Left lobe of liver (tissue), 2 donors: ENCODE measurements at places on chromosomes 1 and 21.

DNA sequence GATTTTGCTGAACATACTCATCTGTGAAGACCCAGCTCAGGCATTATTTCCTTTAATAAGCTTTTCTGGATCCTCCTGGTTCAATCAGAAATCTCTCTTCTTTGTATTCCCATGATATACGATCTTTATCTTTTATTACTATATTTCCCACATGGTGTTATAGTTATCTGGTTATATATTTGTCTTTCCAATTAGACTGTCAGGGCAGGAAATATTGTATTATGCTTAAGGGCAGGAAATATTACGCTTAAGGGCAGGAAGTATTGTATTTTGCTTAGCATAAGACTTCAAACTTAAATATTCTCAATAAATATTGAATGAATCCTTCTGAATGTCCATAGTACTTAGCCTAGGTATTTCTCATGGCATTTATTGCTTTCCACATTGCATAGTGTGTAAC, 122.2 kb downstream of the COQ8A start:
- DNase-seq, result no peak

- DNase-seq, result no peak
Observed at GRCh38 chr1:237814319-237814924, 76.3 kb downstream of the ZP4 start.

DNA sequence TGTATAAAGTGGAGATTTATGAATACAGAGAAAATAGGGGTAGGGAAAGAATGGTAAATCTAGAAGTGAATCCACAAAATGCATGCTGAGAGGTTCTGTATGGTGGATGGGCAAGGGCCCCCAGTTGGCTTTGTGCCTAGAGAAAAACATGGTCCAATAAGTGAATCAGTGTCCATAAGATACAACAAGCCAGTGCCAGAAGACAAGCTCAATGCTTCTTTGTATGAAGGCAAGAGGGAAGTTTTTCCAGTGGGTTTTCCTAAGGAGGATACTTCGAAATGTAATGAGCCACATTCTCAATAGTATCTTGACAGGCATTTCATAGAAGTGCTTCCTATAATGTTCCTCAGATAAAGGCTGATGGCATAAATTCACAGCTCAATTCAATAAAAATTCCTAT, 169.4 kb upstream of the HMCN1 start:
- DNase-seq, result no peak

DNA sequence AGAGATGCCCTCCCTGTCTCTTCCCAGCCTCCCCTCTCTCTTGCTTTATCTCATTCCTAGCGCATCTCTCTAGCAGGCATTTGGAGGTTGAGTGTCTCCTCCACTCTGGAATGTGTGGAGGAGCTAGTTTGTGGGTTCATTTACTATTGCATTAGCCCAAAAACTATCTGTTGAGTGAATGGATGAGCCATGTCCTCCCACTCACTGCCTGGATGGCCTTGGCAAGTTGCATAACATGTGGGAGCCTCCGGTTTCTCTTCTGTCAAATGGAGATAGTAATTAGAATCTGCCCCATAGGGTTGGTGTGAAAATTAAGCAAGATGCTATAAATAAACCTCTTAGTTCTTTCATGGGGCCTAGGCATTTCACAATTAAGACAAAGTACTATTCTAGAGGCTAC, 181.8 kb downstream of the KAZN start:
- DNase-seq, result no peak

- no peak for DNase-seq
Observed at GRCh38 chr1:119254067-119254720, 113.7 kb upstream of the WARS2 start.

- DNase-seq, result no peak
Observed at GRCh38 chr1:212513586-212513985, 80.9 kb downstream of the NENF start.

GRCh38 chr1:154422521-154422920, 17.4 kb downstream of the IL6R start:
- no peak for DNase-seq

- no peak for DNase-seq
Observed at GRCh38 chr1:41645062-41645461, 160.6 kb upstream of the EDN2 start.

DNA sequence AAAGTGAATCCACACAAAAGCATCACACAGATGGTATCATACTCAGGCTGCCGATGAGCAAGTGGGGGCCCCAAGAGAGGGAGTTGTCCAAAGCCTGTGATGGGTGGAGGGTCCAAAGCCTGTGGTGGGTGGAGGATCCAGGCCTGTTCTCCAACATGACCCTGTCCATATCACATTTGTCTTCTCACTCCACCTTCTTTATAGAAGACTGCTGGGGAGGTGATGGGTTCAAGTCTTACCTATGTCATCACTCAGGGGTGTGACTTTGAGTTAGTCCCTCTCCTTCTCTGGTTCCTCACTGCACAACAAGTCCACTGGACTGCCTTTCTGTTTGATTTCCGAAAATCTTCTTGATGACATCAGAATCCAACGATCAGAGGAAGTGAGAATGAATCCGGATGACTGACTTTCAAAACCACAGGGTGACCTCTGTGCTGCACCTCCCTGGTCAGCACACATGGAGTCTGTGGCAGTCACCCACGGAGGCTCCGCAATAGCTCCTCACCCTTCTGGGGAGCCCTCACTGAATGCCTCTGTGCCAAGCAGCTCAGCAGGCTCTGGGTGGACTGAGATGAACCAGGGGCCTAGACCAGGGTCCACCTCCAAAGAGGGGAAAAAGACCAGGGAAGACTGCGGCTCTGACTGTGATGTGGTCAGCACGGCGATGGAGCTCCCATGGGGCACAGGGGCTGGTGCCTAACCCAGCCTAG, 166.8 kb downstream of the HIVEP3 start:
- DNase-seq, result no peak

- DNase-seq, result no peak
Observed at GRCh38 chr1:45206808-45207623, 611 bp upstream of the ZSWIM5 start.

DNA sequence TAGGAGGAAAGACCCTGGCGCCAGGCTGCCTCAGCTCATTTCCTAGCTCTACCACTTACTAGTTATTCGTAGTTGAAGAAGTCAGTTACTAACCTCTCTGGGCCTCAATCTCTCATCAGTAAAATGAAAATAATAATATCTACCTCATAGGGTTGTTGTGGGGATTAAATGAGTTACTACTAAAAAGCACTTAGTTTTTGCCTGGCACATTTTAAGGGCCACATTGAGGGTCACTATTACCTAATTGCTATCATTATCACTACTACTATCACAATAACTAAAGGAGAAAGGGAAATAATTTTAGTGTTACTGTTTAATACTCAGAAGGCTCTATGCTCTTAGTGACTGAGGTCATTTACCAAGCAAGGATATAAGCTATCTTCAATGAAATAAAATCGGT, 25.0 kb downstream of the TRIT1 start:
- no peak for DNase-seq

DNA sequence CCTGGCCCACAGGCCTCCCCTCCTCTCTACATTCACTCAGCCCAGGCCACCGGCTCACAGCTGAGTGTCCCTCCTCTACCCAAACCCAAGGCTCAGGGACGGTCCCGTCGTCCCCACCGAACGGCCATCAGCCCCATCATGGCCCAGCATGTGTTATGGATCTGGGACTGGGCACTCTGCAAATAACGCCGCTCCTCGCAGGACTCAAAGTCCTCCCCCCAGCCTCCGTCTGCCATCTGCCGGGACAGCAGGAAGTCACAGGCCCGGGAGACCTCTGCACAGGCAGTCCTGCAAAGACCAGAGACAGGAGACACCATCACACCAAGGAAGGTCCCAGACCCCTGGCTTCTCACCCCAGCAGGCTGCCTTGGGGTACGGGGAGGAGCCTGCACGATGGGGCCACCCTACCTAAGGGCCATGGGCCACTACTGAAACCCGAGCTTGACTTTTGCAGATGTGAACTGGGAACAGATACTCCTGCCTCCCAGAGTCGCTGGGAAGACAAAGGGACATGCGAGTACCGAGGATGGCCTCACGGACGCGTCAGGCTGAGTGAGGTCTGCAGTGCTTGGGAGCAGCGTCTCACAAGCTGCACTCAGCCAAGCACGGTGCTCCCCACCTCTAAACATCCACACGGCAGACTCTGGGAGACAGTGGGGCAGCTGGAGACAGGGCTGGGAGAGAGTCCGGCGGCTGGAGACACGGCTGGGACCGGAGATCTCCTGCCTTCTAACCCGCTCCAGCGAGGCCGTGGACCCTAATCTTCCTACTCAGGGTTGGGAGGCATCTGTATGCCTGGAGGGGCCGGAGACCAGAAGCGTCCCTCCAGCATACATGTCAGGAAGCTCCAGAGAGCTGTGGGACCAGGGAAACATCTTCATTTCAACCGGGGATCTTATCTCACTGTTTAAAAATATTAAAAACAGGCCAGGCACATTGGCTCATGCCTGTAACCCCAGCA, 10.4 kb upstream of the SPATC1L start:
- peak; percentile 39 for DNase-seq

DNA sequence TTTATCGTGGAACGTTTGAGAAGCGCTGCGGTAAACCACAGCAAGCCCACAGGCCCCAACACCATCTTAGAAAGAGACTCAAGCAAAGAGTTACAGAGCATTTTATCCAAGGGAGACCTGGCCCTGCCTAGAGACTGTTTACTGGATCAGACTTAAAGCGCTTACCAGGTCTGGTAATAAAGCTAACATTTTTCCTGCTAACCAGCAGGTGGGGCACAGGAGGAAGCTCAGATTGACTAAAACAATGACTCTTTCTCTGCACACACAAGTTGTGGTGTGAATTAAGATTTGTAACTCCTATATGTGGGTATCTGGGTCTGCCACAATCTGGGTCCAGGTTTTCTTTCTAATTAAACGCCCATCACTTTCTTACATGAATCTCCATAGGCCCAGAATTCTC, 136.5 kb upstream of the ETS2 start:
- no peak for DNase-seq

DNA sequence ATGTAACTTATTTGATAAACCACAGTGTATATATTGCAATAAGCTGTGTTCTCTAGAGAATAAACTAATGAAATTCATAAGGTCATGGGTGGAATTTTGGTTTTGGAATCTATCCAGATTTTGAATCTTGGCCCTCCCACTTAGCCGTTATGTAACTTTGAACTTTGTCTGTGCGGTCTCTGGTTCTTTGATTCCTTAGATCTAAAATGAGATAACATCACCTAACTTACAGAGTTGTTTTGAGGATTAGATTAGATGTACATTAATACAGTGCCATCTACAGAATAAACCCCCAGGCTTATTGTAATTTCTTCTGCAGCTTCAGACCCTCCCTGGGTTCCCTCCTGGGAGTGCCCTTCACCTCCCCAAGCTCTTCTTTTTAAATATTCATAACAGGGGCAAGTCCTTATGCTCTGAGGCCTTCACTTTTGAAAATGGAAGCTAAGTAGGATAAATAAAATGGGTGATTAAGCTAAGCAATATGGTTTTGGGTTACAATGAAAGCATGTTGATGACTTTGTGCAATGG, 124.3 kb downstream of the ATG4C start:
- no peak for DNase-seq

DNA sequence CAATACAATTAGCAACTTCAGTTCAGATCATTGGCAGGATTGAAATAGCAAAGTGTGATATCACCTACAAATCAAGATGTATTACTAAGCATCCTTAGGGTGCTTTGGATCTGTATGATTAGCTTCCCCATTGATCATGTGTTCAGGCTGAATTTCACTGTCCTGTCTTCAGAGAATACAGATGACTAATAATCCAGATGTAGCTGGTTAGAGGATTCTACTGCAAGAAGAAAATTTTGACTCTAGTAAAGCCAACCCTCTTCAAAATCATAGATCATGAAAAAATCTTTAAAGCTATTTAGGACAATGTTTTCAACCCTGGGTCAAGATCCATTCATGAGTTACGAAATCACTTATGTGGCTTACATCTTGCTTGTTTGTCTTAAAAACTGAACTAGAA, 184.4 kb downstream of the PTGER3 start:
- DNase-seq, result no peak

DNA sequence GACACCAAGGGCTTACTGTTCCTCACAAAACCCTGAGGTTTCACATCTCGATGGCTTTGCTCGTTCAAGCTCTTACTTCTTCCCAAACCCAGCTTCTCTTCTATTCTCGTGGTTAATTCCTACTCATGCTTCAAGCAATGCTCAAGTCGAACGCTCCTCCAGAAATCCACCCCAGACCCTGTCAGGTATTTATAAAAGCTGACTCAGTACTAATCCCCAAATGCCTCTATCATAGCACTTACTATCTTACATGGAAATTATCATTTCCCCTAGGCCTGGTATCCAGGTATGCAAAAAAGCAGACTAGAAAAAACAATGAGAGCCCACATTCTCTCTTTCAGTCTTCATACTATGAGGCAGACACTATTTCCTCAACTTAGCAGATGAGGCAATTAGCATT, 6.3 kb downstream of the EBNA1BP2 start:
- no peak for DNase-seq

DNA sequence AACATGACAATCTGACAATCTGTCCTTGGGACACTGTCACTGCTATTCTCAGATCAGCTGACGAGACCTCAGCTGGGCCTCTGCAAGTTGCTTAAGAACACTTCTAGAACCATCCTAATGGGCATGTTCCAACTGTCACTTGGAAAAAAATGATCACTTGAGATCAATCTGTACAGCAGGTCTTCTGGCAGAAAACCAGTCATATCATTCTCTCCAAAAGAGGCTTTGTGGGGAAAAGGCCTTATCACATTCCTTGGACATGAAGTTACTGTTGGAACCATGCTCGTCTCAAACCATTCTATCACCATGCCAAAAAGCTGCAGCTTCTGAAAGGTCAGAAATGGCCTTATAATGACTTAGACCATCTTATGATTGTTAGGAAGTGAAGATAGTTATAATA, 744.2 kb downstream of the USP25 start:
- DNase-seq, result no peak

- DNase-seq, result no peak
Observed at GRCh38 chr1:198179556-198179981, 22.8 kb downstream of the NEK7 start.

DNA sequence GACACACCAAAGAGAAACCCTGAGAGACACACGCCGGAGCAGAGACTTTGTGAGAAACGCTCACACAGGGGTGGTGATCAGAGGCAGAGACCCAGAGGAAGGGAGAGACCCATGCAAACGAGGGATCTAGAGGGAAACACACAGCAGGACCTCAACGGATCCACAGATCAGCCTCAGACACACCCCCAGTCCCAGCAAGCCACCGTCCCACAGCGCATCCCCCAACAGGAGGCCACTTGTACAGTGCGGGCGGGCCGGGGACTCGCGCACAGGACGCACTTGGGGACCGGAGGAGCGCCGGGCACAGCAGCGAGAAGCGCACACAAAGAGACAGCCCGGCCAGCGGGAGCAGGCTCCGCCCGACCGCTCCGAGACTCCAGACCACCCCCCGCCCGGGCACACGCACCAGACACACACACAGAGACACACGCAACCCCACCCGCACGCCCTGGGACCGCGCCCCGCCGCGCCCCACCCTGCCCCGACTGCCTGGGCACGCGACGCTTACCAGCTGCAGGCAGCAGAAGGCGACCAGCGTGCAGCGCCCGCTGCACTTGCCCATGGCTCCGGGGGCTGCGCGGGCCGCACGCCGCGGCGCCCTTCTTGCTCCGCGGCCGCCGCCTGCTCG, 587 bp downstream of the NKAIN1 start:
- DNase-seq, result no peak
